ENCODE measurements at places on chromosomes 4 and X. TPM values are rescaled to one million over a fixed set of nuclear protein-coding genes. Genes with fewer than 3 reads are reported as not detected.

KIAA1210 gene
- total RNA-seq = not detected

PGRMC2 gene
- total RNA-seq = 51.2 TPM

ABCG2 gene
- 5.3 TPM for total RNA-seq

CSAG2 gene
- total RNA-seq = not detected

- DNase-seq = no peak
Observed at GRCh38 chr4:181301735-181302710, 941.2 kb upstream of the TENM3 start.

DNA sequence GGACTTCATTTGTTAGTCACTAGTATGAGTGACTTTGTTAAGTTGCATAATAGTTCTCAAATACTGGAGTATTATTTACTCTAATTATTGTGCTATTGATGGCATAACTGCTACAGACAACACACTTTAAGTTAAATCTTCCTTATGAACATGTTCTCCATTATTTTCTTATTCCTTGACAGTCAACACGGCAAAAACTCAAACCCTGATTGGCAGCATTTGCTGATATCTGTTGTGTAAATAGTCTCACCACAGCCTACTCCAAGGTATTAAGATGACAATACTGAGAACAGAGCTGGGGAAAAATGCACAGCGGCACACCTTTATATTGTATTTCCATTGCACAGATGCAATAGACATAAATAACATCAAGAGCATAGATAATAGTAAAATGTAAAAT is 568.0 kb upstream of the AADAT start:
- no peak for DNase-seq

- DNase-seq = no peak
Observed at GRCh38 chr4:10079912-10080588, 36.5 kb downstream of the WDR1 start.

- no peak for DNase-seq
Observed at GRCh38 chr4:140249351-140249750, 95.4 kb upstream of the MAML3 start.

DNA sequence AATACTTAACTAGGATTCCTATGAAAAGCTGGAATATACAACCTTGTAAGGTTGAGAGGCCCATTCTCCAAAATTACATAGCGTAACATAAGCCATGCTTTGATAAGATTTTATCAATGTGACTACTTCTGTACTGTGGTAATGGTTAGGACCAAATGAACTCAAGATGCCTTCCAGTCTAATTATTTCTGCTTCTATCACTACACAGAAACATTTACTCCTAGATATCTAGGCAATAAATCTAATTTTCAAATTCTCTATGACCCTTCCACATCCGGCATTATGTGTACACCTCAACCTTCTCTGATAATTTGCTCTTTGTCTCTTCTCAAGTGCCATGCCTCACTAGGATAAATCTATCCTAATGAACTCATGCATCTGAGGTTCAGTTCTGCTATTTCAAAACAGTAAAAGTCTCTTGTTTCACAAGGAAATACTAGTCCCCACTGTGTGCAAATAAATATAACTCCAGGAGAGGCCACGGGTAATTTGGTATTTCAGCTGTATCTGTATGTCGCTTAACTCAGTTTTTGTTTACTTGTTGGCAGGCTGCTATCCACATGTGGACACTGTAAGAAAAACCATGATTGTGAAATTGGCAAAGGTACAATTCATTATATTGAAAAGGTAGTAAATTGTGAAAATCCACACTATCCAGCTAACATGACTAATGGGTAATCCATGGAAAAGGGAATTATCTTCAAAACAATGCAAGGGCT is 93.3 kb downstream of the PRDM5 start:
- no peak for DNase-seq

DNA sequence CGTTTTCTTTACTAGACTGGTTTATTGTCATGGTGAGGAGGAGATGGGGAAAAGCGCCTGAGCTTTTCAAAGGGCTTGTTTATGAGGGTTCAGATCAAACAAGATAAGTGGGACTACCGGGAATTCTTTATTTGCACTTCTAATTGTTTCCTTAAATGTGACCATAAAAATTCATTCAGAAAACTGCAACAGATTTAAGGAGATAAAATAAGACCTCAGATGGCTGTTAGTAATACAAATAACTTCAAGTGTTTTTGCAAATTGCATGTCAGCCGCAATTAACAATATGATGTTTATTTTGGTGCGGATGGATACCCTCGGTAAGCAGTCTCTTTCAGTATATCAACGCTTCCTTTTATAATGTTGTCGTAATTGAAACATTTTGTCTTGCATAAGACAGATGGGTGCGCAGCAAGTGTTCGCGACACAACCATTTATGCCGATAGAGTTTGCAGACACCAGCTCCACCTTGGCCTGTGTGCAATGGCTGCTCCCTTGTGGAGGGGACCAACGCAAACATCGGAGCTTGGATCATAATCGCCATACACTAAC is 151.0 kb downstream of the C4orf33 start:
- DNase-seq = no peak

DNA sequence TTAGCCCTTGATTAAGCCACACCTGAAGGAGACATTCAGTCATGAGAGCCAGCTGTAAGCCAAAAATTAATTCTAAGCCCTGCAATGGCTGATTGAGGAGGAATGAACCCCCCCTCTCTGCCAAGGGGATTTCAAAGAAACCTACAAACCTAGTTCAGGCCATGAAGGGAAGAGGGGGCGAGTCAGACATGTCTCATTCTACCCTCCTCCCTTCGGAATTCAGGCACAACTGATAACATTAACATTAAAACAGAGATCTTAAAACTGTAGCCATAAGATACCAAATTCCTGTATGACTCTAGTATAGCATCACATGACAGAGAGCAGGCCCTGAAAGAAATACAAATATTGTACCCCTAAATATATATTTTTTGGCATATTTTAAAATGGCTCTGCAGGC is 40.4 kb upstream of the AFAP1 start:
- DNase-seq = no peak

DNA sequence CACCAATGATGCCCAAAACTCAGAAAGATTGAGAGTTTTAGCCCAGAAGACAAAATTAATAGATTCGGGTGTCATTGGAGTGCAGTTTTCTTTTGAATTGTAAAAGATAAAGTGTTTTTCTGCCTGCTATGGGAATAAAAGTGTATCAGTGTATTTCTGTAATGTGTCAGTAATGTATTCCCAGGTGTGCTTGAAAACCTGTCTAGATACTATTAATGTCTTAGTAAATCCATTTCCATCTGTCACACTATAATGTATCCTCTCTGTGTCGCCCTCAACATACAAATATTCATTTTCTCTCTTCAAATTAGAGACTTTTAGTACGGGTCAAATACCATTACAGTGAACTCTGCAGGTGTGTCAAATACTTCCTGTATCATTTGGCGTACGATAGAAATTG is 43.5 kb upstream of the ARX start:
- no peak for DNase-seq

GRCh38 chrX:39117101-39117500 is 315.8 kb downstream of the MID1IP1 start:
- no peak for DNase-seq

DNA sequence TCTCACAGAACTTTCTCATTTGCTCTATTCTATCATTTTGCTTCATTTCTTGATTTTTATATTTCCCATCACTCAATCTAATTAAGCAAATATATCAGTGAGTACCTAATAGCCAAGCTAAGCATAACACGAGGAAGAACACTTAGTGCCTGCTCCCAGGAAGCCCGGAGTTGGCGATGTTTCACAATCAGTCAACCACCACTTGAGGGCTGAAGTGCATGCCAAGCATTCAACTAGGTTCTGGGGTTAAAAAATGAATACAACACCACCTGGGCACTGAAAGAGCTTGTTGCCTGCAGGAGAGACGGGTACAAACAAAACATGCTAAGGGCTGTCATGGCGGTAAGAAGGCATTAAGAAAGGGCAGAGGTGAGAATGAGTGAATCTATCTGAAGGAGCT is 47.5 kb downstream of the UCHL1 start:
- no peak for DNase-seq

DNA sequence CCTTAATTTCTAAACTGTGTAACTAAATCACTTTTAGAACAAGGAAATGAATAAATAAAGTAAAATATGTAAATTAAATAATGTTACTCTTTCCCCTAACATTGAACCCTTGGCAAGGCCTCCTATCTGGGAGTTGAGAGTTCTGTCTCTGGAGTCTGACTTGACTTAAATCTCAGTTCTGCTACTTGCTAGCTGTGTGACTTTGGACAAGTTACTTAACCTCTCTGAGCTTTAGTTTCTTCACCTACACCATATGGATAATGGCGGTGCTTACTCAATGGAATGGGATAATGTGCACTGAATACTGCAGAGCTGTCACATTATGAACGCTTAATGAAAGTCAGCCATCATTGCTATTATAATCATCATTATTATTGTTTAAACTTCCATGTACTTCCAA is 92.1 kb upstream of the SOD3 start:
- DNase-seq = no peak

DNA sequence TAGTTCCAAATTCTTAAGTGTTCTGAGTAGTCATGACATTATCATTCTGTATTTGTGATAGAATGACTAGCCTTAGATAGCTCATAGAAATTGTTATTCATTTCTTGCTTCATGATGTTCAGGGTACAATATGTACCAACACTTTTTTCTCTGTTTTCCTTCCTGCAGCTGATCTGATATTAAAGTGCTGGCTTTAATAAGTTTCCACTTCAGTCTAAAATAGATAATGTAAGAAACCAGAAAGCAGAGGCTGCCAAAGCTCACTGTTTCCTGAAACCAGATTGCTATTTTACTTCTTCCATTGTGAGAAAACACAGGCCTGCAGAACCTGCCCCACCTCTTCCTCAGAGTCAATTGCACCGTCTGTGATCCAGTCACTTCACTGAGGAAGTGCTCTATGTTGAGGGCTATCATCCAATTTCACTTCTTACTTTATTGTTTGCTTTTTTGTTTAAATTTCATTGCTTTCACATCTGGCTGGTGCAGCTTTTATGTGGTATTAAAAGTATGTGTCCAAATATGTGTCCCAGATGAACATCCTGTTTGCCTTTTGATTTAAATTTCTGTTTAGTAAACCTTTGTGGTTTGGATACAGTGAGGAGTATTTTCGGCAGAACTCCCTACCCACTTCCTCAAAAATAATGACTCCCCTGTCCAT is 652.1 kb downstream of the ANKRD50 start:
- DNase-seq = no peak

DNA sequence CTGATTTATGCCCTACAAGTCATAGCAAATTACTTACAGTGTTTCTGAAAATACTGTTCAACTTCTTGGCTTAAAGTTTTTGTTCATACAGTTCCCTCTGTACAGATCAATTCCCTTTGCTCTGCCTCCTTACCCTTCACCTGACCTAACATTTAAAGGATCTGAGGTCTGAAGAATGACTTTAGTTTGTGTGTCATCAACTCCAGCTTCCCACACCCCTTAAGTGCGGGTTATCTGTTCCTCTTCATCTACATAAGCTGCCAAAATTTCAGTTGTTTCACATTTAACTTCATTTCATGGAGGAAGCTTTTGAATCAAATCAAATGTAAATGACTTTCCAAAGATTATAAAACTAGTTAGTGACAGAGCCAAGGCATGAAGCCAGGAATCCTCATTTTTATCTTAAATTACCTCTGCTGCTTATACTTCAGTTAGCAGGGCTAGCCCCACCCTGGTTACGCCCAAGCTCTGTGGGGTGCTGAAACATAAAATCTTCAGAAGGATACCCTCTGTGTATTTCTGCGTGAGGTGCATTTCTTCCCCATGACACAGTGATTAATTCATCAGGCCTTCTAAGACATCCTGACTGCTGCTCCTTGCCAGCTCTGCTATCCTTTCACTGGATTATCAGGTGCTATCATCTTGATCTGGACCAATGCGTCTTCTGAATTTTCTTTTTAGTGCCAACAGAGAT is 16.5 kb downstream of the CXCL1 start:
- DNase-seq = no peak

DNA sequence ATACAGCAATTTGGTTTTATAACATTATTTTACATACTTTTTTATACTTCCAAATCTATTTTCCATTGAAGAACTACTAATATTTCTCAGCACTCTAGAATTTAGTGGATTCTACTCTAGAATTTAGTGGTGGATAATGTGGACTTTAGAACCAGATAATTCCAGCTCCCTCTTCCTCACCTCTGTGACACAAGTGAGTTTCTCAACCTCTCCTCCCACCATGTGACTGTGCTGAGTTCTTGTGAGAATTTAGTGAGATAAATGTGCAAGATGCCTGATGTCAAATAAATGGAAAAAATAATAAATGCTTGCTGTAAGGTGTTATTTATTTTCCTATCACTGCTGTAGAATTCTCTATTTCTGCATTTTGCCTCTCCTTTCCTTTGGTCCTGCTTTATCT is 107.3 kb downstream of the CPEB2 start:
- no peak for DNase-seq

DNA sequence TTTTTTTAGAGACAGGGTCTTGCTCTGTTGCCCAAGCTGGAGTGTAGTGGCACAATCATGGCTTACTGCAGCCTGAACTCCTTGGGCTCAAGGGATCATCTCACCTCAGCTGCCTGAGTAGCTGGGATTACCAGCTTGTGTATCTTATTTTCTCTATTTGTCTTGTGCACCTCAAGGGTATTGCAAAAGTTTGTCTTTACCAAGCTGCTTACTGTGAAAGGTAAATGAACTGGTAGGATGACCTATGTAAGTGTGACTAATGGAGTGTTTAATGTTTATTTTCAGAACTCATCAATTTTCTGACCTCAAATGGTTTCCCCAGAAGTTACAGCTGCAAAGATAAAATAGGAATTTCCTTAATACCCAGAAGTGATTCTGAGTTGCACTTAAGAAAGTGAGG is 5.3 kb upstream of the FGA start:
- no peak for DNase-seq

DNA sequence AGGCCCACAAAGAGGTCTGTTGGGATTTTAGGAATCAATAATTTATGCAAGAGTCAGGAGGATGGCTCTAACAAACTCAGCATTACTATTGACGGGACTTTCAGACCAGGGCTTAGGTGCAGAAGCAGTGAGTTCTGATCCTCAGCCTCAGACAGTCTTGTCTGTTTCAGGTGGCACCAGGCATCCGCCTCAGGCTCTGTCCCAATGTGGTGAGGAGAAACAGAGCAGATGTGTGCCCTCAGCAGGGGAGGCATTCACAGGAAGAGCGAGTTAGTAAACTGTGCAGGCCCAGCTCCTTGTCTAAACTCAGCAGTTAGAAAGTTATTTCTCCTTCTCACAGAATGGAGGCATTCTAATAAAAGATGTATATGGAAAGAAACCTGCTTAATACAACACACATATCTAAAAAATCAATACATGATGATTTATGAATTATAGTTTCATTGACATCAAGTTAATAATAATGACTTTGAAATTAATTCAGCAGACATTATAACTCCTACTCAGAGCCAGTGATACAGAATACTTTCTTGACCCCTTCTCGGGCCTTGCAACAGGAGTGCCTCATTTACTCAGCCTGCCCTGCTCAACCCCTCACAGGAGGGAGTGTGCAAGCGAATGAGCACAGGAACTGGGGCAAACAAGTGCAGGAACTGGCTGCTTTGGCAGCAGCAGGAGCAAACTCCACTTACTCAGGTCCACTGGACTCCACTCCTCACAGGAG is 202.8 kb upstream of the SMIM31 start:
- no peak for DNase-seq

- DNase-seq = no peak
Observed at GRCh38 chrX:138648568-138648967, 62.9 kb downstream of the FGF13 start.

All from neural crest cell (in vitro differentiated cells).